Heart left ventricle (tissue), 16 donors: ENCODE measurements at places on chromosomes 16 and 17.

DNA sequence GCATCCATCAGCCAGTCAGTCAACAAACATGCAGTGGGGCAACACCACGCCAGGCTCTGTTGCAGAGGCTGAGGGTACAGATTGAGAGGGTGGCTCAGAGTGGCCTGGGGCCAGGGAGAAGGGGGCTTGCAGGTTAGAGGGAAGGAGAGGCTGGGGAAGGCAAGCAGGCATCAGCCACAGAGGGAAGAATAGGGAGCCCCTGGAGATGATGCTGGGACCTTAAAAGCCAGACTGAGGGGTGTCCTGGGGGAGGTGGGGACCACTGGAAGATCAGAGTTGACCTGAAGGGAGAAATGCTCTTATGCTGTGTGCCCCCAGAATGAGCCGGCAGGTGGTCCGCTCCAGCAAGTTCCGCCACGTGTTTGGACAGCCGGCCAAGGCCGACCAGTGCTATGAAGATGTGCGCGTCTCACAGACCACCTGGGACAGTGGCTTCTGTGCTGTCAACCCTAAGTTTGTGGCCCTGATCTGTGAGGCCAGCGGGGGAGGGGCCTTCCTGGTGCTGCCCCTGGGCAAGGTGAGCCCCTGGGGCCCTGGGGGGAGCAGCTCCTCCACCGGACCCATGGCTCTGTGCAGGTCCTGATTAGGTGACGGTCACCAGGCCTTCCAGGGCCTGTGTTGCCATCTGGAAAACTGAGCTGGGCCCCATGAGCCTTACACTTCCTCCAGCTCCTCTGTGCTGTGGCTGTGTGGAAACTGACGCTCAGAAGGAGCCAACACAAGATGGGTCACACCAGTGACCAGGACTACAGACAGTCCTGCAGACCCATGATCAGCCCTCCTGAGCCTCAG lies 1.7 kb downstream of the CORO1A start:
- peak; percentile 60 for DNase-seq

GRCh38 chr17:31425282-31426040 lies 34.0 kb downstream of the RAB11FIP4 start:
- DNase-seq = peak; percentile 56

DNA sequence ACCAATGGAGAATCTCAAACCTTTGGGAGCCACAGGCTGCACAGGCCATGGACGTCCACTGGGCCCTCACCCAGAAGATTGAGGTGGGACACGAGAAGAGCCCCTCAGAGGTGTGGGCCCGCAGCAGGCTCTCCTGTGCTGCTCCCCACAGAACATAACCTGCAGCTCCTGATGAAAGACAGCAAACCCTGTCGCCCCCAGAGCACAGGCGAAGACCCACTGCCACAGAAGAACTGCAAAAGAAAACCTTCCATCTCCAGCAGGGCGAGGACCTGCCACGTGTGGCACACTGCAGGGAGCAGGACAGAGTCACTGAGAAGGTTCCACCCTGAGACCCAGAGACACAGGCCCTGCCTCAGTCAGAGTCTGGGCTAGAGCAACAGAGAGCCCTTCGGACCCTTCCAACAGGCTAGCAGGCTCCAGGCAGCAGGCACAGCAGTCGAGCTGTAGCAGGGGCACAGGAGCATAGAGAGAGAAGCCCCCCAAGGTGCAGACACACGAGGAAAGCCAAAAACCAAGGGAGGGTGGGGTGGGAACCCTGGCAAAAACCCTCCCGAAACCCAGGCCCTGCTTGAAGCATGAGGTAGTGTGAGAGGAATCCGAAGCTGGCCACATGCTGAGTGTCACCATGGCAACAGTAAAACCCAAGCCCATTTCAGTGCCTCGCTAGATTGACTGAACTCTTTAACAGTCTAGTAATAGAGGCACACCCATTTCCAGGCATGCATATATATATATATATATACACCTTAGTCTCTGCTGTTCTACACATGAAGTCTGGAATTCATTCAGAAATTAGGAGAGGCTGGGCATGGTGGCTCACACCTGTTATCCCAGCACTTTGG lies 60.0 kb upstream of the CHMP6 start:
- DNase-seq = peak; percentile 18

- DNase-seq = no peak
These were observed 1084.4 kb upstream of the RBFOX1 start for GRCh38 chr16:6248199-6248598.

- no peak for DNase-seq
These were observed 39.3 kb upstream of the YPEL2 start for GRCh38 chr17:59292174-59292523.
